RPMI7951 (cell line): ENCODE measurements at places on chromosomes 3 and 15. TPM values are rescaled to one million over a fixed set of nuclear protein-coding genes. Genes with fewer than 3 reads are reported as not detected.

The RHCG gene
- total RNA-seq, result not detected in 2 replicates

The IQCF5 gene
- total RNA-seq, result not detected in 2 replicates

The TMEM212 gene
- total RNA-seq, result not detected in 2 replicates

The PCOLCE2 gene
- total RNA-seq, result 2.1 and 2.8 TPM in 2 replicates

The RETNLB gene
- total RNA-seq, result not detected in 2 replicates

The LMLN gene
- 4.4 and 5.8 TPM in 2 replicates for total RNA-seq

The CFAP92 gene
- total RNA-seq, result 0.36 TPM in 1 of 2 replicates, not detected in the other

The WDR93 gene
- total RNA-seq, result 0.10 and 0.48 TPM in 2 replicates

The CYP1A1 gene
- total RNA-seq, result 1.3 and 1.4 TPM in 2 replicates

The SLC2A2 gene
- not detected in 2 replicates for total RNA-seq

The GOLGA6B gene
- total RNA-seq, result not detected in 2 replicates

The ACKR2 gene
- not detected in 2 replicates for total RNA-seq

The ARHGEF26 gene
- total RNA-seq, result 2.2 and 3.3 TPM in 2 replicates

The NR1D2 gene
- 28.2 and 35.7 TPM in 2 replicates for total RNA-seq

The TMEM207 gene
- total RNA-seq, result not detected in 2 replicates

The GPR149 gene
- total RNA-seq, result not detected in 2 replicates

The GOLGA6A gene
- not detected in 2 replicates for total RNA-seq

The UBA7 gene
- 22.3 and 27.2 TPM in 2 replicates for total RNA-seq

The PARP15 gene
- 0.10 TPM in 1 of 2 replicates, not detected in the other for total RNA-seq

The HLTF gene
- total RNA-seq, result 89.6 and 92.8 TPM in 2 replicates

The HEG1 gene
- total RNA-seq, result 27.4 and 29.3 TPM in 2 replicates

The MKRN2OS gene
- not detected in 2 replicates for total RNA-seq

The FBLN2 gene
- 52.7 and 55.9 TPM in 2 replicates for total RNA-seq

The TRH gene
- not detected in 2 replicates for total RNA-seq

The IQCH gene
- 7.0 and 11.5 TPM in 2 replicates for total RNA-seq

The RASL12 gene
- 0.39 and 0.48 TPM in 2 replicates for total RNA-seq

The STAC gene
- 3.7 and 3.9 TPM in 2 replicates for total RNA-seq

The NR2F2 gene
- total RNA-seq, result 13.2 and 18.7 TPM in 2 replicates

The TRIM42 gene
- total RNA-seq, result not detected in 2 replicates

The MCTP2 gene
- total RNA-seq, result 26.5 and 39.5 TPM in 2 replicates

The GPR87 gene
- total RNA-seq, result not detected in 2 replicates

The GCNT3 gene
- total RNA-seq, result not detected in 2 replicates

The PIERCE2 gene
- total RNA-seq, result 9.9 and 11.8 TPM in 2 replicates

The CSTA gene
- total RNA-seq, result 0.72 and 0.78 TPM in 2 replicates

The RBP2 gene
- not detected in 2 replicates for total RNA-seq

The TMC3 gene
- total RNA-seq, result not detected in 2 replicates

The ECE2 gene
- not detected in 2 replicates for total RNA-seq

The GASK1A gene
- not detected in 2 replicates for total RNA-seq

The WWTR1 gene
- 103 and 107 TPM in 2 replicates for total RNA-seq

The FOXB1 gene
- not detected in 2 replicates for total RNA-seq

The SPCS1 gene
- total RNA-seq, result 209 and 214 TPM in 2 replicates

The NR2E3 gene
- total RNA-seq, result not detected in 2 replicates

The IL12A gene
- 0.49 and 0.72 TPM in 2 replicates for total RNA-seq

The SOX2 gene
- 0.88 and 0.96 TPM in 2 replicates for total RNA-seq

The SNURF gene
- 9.8 and 13.6 TPM in 2 replicates for total RNA-seq

The DLL4 gene
- 2.5 and 2.6 TPM in 2 replicates for total RNA-seq

The TRIM71 gene
- not detected in 2 replicates for total RNA-seq
